ENCODE measurements at places on chromosomes 6 and 20.

- DNase-seq = no peak
Observed at GRCh38 chr6:39093149-39093708, 21.8 kb downstream of the SAYSD1 start.

DNA sequence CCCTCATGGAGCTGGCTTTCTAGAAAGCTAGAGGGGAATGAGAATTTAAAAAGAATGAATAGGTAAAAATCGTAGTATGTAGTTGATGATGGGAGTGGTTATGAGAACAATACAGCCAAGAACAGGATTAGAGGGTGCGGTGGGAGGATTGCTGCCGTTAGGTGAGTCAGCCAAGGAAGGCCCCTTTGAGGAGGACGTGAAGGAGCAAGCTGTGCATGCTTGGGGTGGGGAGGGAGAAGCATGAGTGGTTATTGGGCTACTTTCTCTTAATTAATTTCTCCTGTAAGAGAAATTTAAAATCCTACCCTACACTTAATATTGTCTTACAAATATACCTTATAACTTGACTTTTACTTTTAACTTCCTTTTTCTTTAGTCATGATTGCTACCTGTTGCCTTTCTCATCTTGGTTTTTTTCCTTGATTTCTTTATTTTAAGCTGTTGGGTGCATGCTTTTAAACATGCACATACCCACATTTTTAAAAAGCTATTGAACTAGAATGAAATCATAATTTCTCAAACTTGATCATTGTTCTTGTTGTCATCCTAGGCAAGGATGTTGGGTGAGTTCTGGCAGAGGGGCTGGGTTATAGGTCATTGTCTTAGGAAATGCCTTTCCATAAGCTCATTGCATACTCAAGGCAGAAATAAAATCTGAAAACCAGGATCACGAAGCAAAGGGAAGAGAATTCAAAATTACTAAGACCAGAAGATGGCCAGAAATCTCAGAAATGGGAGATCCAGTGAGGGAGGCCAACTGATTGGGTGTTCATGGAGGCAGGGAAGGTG is 114.5 kb downstream of the TCP11 start:
- DNase-seq = peak; percentile 96

DNA sequence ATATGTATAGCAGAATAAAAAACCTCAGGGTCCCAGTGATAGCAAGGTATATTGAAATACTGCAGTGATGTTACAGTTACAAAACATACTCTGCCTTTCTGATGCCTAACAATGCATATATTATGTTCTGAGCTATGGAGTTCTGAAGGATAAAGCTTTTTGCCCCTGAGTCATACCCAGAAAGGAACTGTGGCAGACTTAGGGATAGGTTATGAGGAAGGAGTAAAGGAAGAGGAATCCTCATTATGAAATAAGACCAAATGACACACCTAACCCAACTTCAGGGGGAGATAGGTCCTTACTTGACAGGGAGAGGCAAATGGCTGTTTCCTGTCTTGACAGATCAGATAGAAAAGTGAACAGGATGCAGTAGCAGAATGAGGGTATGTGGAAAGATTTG is 940.6 kb upstream of the FLRT3 start:
- peak; percentile 81 for DNase-seq

GRCh38 chr20:46582648-46583047 is 32.2 kb upstream of the OCSTAMP start:
- no peak for DNase-seq

DNA sequence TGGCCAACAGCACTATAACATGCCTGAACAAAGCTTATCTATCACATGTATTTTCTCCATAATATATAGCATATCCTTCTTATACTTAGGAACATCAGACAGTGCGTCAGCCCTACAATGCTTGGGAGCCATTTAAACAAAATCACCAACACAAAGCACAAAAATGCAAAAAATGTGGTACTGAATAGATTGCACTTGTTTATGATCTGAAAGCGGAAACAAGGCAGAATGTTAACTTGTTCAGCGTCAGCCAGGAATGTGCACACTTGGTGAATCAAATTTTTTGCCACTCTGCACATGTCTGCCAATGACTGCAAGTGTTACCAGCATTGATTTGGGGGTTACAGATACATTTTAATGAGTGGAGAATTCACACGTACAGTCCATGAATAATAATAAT is 14.8 kb downstream of the SLC35A1 start:
- no peak for DNase-seq

GRCh38 chr6:3961581-3962215 is 112.5 kb downstream of the FAM50B start:
- DNase-seq = no peak

- no peak for DNase-seq
Observed at GRCh38 chr20:25038591-25039015, 19.3 kb downstream of the ACSS1 start.

DNA sequence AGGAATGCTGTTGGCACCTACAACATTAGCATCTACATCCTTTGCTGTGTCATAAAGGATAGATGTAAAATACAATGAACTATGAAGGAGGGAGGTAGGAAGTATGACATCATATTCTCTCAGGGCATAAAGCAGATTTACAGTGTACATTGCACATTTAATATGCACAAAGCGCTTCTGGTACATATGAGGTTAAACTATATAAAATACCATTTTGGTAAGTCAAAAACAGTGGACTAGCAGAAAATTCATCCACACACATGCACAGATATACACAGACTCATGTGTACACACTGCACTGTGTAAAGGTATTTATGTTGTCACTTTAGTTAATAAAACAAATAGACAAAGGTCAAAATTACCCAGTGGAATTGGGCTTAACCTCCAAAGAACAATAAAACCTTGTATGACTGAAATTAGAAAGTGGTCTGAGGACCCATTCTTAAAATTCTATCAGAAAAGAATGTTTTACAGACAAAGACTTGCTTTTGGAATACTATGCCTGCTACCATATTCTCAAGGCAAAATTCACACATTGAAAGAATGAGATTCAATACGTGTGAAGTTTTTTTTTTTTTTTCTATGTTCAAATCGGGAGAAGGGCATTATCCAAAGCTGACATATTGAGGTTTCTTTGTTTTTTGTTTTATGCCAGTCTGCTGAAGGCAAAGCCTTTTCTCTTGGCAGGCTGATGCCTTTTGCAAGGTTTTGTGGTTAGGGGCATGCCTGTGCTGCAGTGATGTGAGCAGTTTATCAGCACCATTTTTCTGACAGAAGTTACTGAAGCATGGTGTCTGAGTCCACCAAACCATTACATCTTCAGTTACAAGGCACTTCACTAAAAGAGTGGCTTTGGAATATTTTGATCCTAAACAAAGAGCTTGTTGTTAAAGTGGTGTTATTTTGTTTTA is 199.0 kb downstream of the PLCB1 start:
- no peak for DNase-seq

- DNase-seq = no peak
Observed at GRCh38 chr20:9668381-9668780, 154.0 kb downstream of the LAMP5 start.

DNA sequence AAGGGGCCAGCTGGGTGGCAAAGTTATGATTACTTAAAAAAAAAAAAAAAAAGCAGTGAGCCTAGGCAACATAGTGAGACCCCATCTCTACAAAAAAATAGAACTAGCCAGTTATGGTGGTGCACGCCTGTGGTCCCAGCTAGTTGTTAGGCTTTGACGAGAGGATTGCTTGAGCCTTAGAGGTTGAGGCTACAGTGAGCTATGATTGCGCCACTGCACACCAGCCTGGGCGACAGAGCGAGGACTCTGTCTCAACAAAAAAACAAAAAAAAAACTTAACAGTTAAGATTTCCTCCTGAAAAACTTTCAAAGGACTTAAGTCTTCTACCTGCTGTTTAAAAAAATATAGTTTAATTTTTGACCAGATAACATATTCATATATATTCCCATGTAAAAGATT is 2.4 kb downstream of the GTSF1L start:
- DNase-seq = no peak

GRCh38 chr6:29694637-29695036 is 13.7 kb upstream of the ZFP57 start:
- no peak for DNase-seq

DNA sequence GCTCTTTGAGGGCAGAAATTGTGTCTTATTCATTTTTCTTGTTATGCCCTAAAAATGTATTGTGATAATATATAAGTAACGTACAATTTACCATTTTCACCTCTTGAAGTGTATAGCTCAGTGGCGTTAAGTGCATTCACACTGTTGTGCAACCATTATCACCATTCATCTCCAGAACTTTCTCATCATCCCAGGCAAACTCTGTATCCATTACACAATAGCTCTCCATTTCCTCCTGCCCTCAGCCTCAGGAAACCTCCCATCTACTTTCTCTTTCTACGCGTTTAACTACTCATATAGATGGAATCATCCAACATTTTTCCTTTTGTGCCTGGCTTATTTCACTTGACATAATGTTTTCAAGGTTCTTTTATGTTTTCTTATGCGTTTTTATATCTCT is 184.6 kb downstream of the ESR1 start:
- DNase-seq = peak; percentile 15

GRCh38 chr6:97133067-97133466 is 149.9 kb downstream of the MMS22L start:
- peak; percentile 22 for DNase-seq

DNA sequence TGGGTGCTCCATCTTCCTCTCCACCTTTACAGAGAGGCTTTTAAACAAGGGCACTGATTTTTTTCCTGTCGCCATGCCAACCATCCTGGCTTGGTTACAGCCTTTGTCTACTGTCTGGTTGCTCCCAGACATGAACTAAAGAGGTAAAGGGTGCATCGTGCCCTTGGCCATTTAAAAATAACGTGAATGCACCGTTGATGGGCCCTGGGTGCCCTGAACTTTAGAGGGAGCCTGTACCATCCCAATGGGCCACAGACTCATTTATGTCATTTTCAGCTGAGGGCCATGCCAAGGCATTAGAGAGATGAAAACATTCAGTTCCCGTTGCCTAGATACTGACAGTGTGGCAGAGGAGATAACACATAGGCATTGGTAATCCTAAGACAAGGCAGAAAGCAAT is 23.3 kb downstream of the TMC2 start:
- no peak for DNase-seq

GRCh38 chr6:33010356-33010755 is 965 bp upstream of the HLA-DOA start:
- DNase-seq = no peak

GRCh38 chr6:85015396-85015990 is 251.1 kb upstream of the TBX18 start:
- DNase-seq = peak; percentile 59

DNA sequence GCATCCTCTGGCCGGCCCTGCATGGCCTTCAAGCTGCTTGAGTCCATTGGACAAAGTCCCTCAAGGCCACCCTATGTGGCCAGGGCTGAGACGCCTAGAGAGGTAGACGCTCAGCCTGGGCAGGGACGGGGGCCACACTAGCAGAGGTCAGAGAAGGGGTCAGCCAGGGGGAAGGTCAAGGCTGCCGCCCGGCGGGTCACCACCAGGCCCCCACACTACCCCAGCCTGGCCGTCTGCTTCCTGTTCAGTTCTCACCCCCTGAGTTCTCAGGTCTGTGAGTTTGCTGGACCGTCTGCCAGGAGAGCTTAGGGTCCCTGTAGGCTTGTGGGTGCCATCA is 37.3 kb downstream of the NTSR1 start:
- DNase-seq = no peak

- no peak for DNase-seq
Observed at GRCh38 chr6:144477856-144478255, 192.7 kb downstream of the UTRN start.

DNA sequence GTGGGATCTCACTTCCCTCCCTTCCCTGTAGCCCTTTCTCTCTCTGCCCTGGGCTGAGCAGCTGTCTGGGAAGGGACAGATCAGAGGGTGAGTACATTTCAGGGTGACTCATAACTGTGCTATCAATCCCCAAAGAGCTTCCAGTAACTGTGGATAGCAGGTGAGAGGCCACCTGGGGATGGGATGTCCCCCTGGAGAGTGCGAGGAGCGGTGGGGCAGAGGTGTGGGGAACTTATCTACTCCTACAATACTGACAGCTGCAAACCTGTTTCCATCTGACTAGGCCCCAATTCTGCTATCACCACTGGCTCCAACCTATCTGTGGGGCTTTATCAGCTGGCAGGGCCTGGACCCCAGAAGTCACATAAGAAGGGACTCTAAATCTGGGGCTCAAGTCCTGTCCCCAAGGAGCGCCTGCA is 32.6 kb downstream of the KCNK5 start:
- DNase-seq = peak; percentile 20

DNA sequence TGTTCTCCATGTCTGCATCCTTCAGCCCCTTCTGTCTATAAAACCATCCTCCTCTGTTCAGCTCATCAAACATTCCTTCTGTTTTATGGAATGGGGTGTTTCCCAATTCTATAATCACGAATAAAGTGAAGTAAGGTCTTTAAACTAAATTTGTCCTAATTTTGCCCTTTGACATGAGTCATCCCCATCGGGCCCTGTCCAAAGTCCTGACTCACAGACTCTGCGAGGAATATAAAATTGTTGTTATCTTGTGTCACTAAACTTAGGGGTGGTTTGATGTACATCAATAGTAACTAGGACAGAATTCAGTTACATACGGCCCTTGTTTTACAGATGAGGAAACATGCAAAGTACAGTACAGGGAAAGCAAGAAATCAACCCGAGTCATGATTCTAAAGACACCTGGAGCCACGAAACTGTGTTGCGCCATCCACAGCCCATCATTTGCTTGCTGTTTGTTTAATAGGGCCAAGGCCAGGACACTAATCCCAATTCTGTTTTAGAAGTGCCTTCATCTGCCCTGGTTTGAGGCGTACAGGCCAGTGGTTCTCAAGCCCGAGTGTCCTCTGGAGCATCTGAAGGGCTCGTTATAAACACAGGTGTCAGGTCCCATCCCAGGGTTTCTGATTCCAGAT is 2.8 kb downstream of the ACSS1 start:
- no peak for DNase-seq

- no peak for DNase-seq
Observed at GRCh38 chr20:36175475-36175995, 21.0 kb downstream of the EPB41L1 start.

DNA sequence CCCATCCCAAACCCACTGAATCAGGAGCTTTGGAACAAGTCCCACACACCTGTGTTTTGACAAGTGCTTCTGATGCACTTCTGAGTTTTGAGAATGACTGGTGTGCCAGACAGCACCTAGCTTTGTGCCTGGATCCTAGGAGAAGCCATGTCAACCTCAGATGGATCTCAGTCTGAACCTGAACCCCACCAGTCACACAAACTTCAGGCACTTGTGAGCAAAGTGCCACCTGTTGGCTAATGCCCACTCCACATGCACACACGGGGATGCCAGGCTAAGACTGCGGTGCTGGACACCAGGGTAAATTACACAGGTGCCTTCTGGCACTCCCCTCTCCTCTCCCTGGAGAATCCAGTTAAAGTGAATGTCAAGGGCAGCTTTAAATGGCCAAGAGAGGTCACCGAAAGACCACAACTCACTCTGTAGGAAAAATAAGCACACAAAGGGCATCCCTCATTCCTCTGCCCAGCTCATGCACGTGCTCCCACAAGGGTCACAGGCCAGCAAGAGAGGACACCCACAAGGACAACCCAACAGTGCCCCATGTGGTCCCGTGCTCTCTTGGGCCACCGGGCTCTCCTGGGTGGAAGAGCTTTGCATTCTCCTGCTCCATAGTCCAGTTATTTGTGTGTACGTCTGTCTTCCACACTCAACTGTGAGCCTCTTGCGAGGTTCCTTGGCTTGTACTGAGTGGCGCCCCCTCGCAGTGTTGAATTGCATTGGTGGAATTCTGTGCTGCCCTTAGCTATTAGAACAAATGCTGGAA is 45.6 kb downstream of the TAF8 start:
- no peak for DNase-seq

- no peak for DNase-seq
Observed at GRCh38 chr20:62606016-62606415, 36.3 kb upstream of the SLCO4A1 start.

- no peak for DNase-seq
Observed at GRCh38 chr20:5113615-5113986, 6.2 kb downstream of the PCNA start.

- no peak for DNase-seq
Observed at GRCh38 chr6:85127696-85128243, 322.1 kb upstream of the NT5E start.

Measured in epithelial cell of esophagus (primary cell).